ENCODE measurements at places on chromosomes 11 and 22.
A peak's percentile ranks its signal among the peaks of the same experiment; 100 is the strongest.

GRCh38 chr11:1235901-1236315, 13.0 kb downstream of the MUC5B start:
- DNase-seq = no peak

DNA sequence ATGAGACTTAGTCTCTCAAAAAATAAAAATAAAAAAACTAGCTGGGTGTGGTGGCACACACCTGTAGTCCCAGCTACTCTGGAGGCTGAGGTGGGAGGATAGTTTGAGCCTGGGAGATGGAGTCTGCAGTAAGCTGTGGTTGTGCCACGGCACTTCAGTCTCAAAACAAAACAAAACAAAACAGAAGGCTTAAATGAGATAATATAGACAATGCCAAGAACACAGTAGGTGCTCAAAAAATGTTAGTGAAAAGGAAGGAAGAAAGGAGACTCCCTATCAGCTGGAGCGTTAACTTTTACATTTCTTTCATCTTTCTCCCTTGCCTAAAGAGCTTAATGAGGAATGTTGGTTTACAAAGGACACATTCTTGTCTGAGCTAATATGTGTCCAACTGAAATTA, 4.1 kb upstream of the ASCC2 start:
- no peak for DNase-seq

DNA sequence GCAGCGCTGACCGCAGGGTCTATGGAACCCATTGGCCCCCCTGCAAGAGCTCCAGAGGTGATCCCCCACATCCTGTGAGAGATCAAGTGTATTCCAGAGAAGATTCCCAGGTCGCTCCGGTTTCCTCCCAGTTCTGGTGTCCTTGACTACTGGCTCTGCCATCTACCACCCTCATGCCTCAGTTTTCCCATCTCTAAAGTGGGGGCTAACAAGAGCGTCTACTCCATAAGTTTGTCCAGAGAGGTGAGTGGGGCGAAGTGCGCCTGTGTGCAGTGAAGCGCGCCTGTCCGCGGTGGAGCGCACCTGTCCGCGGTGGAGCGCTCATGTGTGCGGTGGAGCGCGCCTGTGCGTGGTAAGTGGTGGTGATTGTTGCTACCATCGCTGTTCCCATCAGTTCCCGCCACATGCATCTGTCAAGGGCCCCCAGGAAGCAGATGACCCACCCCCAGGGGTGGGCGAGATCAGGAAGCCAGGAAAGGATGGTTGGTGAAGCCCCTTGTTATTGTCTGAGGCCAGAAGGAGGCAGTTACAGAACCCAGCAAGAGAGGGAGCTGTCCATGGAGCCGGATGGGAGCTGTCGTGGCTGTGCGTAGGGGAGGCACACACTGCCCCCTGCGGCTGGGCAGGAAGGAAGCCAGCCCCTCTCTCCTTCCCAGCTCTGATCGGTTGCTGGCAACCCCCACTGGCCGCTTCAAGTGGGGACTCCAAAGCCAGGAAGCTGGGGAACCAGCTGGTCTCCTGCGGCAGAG, 73.2 kb upstream of the FGF3 start:
- peak; percentile 58 for DNase-seq

- DNase-seq = no peak
Observed at GRCh38 chr22:23800297-23801237, 13.8 kb downstream of the SMARCB1 start.

GRCh38 chr22:42955848-42956247, 59.1 kb downstream of the PACSIN2 start:
- no peak for DNase-seq

- no peak for DNase-seq
Observed at GRCh38 chr11:123303924-123304323, 108.9 kb upstream of the CLMP start.

DNA sequence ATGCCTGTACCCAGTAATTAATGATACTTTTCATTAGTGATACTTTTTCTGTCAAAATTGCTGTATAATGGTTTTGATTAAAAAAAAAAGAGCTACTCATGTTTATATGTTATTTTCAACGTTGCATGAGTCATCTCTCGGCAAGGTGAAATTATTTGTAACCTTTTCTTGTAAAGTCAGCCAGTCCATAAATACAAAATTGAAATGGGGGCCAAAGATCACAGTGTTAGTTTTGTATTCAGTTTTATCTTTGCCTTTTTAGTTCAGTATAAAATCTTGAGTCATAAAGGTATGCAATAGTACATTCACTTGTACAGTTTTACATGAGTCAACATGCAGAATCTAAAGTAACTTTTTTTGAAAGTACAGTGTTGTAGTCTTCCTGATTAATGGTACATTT, 4.3 kb downstream of the ARHGEF12 start:
- DNase-seq = no peak

DNA sequence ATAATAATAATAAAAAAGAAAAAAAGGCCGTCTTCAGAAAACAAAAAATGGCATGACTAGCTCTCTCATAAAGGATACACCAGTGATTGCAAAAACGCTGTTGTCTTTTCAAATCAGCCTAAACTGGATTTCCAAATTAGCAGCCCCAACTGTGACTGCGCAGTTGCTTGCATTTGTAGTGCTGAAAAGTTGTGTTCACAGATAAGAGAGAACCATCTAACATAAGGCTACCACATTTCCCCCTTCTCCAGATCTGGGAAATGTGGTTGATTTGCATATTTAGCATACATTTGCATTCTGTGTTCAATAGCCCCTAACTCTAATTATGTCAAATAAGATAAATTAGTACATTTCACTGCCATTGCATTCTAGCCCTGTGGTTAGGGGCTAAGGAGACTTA, 650.7 kb downstream of the OPCML start:
- DNase-seq = no peak

All from hematopoietic multipotent progenitor cell treated with erythropoietin and hydrocortisone succinate and interleukin-3 and kit ligand, for 4 days (in vitro differentiated cells).